ENCODE measurements at places on chromosomes 3 and 15. TPM values are rescaled to one million over a fixed set of nuclear protein-coding genes. Genes with fewer than 3 reads are reported as not detected.

P2RY13 gene
- total RNA-seq, result 1.6 TPM

BUB1B gene
- 1.4 TPM for total RNA-seq

GRCh38 chr3:123816673-123817207 lies 67.4 kb downstream of the MYLK start:
- no peak for DNase-seq

GRCh38 chr3:133572158-133573053 lies 1.1 kb upstream of the CDV3 start:
- no peak for DNase-seq

DNA sequence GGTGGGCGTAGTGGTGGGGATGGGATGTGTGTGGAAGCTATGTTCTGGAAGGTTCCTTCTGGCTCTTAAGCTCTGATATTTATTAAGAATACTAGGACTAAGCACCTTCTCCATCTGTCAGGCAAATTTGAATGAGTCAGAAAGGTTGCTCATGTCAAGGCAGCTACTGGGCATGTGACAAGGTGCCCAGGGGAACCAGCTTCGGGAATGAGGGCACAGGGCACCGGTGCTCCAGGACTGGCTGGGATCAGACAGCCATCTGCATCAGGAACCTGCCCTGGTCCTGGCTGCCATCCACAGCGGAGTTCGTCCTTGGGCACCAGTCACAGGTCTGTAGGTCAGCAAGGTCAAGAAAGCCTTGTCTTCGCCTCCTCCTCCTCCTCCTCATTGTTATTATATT lies 32.5 kb downstream of the CA12 start:
- DNase-seq, result no peak

DNA sequence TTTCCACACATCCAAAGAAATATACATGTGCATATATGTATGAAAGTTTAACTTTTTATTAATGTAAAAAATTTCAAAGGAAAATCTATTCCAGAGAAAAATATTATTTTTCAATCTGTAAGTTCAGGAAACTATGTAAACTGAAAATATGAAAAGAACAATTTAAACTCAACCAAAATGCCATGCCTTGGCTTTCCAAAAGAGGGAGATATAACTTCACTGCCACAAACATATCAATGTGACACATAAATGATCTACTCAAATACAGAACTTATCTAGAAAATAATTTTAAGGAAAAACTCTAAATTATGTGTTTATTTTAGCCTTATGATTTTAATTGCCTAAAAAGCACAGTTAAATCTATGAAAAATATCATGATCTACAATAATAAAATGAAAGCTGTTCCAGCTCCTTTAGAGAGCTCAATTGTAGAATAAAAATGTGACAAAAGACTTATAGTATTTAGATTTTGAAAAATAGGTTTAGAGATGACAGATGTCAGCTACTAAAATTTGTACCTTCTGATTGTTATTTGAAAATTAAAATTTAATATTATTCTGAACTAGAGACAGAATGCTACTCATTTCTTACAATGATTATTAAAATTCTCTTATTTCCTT lies 94.8 kb downstream of the GBE1 start:
- no peak for DNase-seq

GRCh38 chr15:100596792-100597191 lies 5.2 kb downstream of the LINS1 start:
- no peak for DNase-seq

ALDH1A3 gene
- 13.0 TPM for total RNA-seq

DNA sequence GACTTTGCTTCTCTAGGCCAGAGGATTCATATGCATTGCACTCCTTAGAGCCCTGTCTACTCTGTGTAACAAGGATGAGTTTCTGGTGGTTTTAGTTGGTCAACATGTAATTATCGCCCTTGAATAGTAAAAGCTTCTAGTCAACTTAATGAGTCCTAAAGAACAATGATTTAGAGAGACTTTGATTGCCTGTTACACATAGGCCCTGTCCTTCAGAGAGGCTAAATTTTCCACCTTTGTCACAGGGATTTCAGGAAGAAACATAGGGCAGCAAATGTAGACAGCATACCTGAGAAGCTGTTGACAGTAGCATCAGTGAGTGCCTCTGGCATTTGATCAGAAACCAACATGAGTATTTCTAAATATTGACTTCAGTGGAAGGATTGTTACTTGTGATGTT lies 7.1 kb downstream of the BTLA start:
- DNase-seq, result no peak

DNA sequence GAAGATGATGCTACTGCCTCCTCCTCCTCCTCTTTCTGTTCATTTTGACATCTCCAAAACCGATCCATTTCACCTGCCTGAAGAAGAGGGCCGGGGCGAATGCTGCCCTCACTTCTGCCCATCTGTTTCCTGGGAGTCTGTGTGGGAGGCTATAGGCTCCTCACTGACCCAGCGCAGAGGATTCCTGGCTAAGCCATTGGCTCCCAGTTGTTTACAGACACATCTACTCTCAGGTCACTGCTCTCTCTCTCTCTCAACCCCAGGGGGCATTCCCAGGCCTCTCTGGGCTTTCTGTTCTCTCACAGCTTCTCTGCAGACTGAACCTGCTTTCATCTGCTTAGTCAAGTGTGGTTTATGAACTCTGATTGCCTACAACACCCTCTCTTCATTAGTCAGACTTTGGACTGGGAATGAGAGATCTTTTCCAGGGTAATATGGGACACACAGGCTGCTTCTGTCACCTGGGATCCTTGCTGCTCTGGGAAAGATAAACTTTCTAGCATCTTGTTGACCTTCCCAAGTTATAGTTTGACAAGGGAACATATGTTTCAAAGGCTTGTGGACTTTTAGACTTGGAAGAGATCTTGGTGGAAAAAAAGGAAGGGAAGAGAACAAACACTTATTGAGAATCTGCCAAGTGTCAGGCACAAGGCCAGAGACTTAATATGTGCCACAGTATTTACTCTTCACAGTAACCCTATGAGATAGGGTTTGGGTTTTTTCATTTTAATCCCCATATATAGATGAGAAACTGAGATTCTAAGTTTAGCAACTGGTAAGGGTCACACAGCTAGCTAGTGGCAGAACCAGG lies 30.2 kb upstream of the USP3 start:
- no peak for DNase-seq

DNA sequence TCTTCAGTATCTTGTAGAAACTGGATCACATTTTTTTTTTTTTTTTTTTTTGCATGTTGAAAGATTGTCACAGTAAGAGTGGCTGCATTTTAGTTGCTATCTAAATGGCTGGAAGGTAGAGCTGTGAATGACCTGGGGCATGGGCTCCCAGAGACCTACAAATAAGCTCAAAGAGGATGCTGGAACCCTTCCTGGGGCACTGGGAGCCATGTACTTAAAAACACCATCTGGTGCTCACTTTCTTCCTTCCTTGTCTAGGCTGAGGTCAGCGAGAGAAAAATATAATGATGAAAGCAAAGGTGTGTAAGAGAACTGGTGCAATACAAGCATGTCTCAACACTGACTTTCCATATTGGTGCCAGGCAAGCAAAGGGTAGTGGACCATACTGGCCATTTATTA lies 323.9 kb downstream of the SV2B start:
- DNase-seq, result peak; percentile 8

DNA sequence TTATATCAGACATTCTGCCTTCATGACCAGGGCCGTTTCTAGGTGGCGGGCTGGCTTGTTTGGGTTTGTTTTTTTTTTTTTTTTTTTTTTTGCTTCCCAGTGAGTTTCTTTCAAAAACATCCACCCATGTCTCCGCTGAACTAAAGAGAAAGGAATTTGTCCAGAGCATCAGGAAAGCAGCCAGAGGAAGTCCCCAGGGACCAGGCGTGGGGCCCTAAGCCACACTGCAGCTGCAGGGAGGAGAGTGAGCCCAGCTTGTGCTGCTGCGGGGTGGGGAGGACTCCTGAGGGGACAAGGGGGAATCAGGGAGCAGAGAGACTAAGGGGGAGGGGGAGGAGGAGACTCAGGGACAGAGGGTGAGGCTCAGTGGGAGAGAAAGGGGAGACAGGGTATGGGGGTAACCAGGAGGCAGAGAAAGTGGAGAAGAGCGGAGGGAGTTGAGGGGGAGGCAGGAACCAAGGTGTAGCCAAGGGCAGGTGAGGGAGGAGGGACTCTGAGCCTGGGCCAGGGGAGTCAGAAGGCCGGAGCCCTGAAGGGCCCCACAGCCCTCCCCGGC lies 49.5 kb downstream of the CYP11A1 start:
- no peak for DNase-seq

GRCh38 chr3:130811557-130811956 lies 64.9 kb upstream of the PIK3R4 start:
- DNase-seq, result no peak

- no peak for DNase-seq
Measured at GRCh38 chr15:34795267-34796081, at the start of gene ACTC1. Gene ACTC1 (minus strand): TSS chr15:34795549. CDS start chr15:34794808, 741 bp downstream.

GABRA5 gene
- 61.7 TPM for total RNA-seq

DNA sequence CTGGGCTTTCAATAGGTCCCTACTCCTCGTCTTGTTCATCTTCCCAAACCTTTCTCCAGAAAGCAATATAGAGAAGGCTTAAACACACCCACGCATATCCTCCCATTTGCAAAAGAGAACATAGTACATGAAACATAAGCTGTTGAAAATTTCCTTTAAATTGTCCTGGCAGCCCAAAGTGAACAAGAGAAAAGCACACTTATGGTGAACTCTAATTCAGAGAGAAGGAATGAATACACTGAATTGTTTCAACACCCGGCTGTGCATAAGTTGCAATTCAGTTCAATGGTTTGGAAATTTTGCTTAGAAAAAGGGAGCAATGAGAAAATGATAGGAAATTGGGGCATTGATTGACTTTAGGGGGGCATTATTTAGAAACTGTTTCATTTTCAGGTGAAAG lies 202.6 kb downstream of the TIGIT start:
- no peak for DNase-seq

GRCh38 chr15:91228890-91229289 lies 128.8 kb downstream of the SV2B start:
- no peak for DNase-seq

GRK7 gene
- 0.32 TPM for total RNA-seq

OR5K4 gene
- total RNA-seq, result not detected

SEMA3B gene
- total RNA-seq, result 227 TPM

GRCh38 chr3:155704061-155704460 lies 40.8 kb downstream of the PLCH1 start:
- no peak for DNase-seq

INSYN1 gene
- total RNA-seq, result 103 TPM

CCR3 gene
- not detected for total RNA-seq

EIF5A2 gene
- total RNA-seq, result 13.5 TPM

GRCh38 chr15:32030795-32031194 lies 480 bp downstream of the CHRNA7 start:
- DNase-seq, result no peak

GRCh38 chr15:57566834-57567233 lies 24.9 kb upstream of the MYZAP start:
- DNase-seq, result no peak

- DNase-seq, result no peak
Measured at GRCh38 chr15:78429477-78429876, 8.5 kb upstream of the IREB2 start.

PATL2 gene
- total RNA-seq, result 2.3 TPM

PP2D1 gene
- not detected for total RNA-seq

DNA sequence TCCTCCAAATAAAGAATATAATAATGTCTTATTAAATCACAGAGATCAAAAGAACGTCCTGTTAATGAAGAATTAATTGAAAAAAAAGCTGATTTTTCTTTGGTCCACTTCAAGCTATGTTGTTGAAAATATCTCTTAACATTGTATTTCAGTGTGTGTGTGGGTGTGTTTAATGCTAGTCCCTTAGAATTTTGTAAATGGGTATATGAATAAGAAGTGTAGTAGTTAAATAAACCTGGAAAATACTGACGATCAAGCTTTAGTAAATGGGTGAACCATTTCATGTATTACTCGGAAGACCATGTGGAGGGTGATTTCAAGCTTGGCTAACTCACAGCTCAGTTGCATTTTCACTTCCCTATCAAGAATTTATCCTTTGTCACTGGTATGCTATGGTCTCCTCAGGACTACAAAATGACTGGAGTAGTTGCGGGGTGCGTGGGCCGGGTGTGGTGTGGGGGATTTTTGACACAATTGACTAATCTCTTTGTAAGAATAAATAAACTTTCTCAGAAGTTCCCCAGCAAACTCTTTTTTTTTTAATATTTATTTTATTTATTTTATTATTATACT lies 586.4 kb downstream of the GRM7 start:
- no peak for DNase-seq

- no peak for DNase-seq
Measured at GRCh38 chr3:120144267-120144666, 50.0 kb upstream of the GSK3B start.

- DNase-seq, result no peak
Measured at GRCh38 chr3:100635273-100635701, 25.9 kb downstream of the ADGRG7 start.

SLC12A1 gene
- total RNA-seq, result 2.3 TPM

UMPS gene
- 24.2 TPM for total RNA-seq

GRCh38 chr3:87498358-87499080 lies 222.1 kb upstream of the POU1F1 start:
- DNase-seq, result no peak

MYH15 gene
- 2.5 TPM for total RNA-seq

- no peak for DNase-seq
Measured at GRCh38 chr3:130395916-130396315, 50.4 kb downstream of the COL6A5 start.

NEK10 gene
- 23.2 TPM for total RNA-seq

DNA sequence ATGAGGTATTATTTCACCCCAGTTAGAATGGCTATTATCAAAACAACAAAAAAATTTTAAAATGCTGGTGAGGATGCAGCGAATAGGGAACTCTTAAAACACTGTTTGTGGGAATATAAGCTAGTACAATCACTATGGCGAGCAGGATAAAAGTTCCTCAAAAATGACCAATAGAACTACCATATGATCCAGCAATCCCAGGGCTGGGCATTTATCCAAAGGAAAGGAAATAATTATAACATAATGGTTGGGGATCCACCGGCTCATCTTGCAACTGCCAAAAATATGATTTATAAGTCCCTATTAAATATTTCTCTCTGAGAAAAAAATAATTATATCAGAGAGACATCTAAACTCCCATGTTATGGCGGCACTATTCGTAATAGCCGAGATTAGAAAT lies 127.6 kb upstream of the MME start:
- no peak for DNase-seq

LDHAL6B gene
- total RNA-seq, result not detected

DNA sequence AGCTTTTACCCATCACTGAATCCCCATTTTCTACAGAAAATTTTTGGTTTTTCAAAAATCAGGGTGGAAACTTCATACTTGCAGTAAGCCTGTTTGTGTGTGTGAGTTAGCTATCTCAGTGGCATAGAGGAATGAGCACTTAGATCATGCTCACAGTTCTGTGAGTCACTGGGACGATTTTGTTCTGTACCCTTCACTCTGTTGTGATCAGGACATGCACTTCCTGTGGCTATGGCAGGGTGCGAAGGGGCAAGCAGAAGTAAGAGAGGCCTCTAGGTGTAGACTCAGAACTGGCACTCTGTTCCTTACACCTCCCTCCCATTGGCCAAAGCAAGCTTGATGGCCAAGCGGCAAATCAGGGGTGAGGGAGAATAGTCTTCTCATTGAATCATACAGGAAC lies 11.6 kb downstream of the NIPA2 start:
- no peak for DNase-seq

- no peak for DNase-seq
Measured at GRCh38 chr3:70038693-70039092, 39.2 kb downstream of the SAMMSON start.
